ENCODE measurements at places on chromosomes 11 and 22.

DNA sequence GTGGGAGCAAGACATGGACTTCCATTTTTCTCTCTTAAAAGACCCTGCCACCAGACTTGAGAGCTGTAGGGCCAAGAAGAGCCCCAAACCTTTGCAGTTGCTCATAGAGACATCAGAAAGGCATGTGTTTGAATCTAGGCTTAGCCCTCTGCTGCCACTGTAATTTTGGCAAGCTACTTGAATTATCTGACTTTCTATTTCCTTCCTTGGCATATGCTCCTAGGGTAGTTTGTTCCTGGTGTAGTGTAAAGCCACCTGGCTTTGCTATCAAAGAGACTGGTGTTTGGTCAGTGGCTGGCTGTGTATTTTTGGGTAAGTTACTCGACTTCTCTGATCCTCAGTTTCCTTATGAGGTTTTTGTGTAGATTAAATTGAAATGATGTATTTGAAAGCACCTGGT lies 252.1 kb upstream of the CCDC90B start:
- DNase-seq = no peak

DNA sequence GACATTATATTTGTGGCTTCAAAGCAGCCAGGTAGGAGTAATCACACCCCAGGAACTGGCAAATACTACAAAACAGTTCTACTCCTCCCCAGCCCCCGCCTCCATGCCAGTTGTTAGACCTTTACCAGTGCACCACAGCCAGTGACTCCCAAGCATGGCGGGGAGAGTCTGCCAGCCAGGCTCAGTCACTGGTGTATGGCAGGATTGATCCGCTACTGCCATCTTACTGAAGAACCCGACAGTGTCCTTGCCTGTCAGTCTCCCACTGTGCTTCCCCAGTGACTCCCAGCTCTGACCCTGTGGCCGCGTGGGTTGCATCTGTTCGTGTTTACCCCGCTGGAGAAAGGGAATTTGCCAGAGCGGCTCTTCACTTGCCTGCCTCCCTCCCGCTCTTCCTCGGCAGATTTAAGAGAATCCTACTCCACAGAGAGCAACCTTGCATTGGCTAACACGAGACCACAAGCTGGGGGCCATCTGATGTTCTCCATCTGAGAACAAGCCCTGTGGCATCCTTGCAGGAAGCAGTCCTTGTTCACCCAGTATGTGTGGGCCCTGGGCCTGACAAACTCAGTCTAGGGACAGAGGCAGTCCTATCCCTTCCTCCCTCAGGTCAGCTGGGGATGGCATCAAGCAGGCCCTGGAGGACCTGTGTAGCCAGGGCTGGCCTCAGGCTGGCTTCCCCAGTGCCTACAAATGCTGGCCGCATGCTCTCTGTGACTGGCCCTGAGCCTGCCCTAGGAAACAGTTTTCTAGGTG lies 33.1 kb downstream of the GNAZ start:
- DNase-seq = no peak

- DNase-seq = no peak
Measured at GRCh38 chr11:3207526-3208189, 11.0 kb downstream of the MRGPRG start.

GRCh38 chr11:122439866-122440810 lies 215.4 kb upstream of the UBASH3B start:
- no peak for DNase-seq

DNA sequence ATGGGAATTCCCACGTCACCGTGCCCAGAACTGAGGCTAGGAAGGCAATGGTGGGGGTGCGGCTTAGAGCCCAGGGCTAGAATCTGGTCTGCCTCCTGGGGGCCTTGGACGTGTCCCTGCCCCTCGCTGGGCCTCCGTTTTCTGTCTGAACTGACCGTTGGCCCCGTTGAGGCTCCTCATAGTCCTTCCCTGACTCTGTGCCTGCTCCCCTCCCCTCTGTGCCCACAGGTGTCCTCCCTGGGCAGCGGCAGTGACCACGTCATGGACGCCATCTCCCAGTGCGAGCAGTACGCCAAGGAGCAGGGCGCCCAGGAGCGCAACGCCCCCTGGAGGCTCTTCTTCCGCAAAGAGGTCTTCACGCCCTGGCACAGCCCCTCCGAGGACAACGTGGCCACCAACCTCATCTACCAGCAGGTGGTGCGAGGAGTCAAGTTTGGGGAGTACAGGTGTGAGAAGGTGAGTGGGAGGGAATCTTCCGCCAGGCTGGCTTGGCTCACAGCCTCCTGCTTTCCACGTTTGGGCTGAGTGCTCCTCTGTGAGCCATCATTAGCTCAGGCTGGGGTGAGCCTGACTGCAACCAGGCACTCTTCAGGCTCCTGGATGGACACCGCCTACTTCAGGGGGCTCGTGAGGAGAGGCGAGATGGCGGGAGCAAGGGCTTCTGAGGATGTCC lies 63.9 kb downstream of the MYO7A start:
- DNase-seq = peak; percentile 24

- DNase-seq = no peak
Measured at GRCh38 chr11:119865661-119866156, 136.7 kb upstream of the NECTIN1 start.

- DNase-seq = no peak
Measured at GRCh38 chr11:127986073-127986472, 601.3 kb downstream of the ETS1 start.

DNA sequence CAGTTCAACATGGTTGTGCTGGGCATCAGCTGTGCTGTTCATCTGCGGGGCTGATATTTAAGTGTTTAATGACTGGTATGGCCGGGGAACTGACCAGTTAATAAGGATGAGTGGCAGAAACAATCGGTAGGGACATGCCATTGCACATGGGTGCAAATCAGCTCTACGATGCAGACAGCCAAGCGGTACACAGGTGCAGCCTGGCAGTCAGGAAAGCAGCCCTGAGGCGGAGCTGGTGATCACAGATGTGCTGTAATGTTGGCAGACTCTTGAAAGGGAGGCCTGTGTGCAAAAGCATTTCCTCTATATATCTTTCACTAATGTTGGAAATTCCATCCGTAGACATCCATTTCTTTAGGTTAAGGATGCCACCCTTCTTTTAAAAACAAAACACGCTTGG lies 1.1 kb downstream of the MMP20 start:
- no peak for DNase-seq

DNA sequence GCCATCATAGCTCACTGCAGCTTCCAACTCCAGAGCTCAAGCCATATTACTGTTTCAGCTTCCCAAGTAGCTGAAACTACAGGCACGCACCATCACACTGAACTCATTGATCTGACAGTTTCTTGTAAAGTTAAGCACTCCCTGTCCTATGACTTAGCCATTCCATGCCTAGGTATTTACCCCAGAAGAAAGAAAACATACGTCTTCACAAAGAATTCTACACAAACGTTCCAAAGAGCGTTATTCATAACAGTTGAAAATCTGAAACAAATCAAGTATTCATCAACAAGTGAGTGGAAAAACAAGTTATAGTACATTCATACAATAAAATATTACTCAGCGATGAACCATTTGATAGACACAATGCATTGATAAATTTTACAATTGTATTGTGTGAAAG lies 7.8 kb upstream of the NLRP10 start:
- DNase-seq = no peak

- DNase-seq = no peak
Measured at GRCh38 chr22:30188911-30189310, 57.6 kb downstream of the LIF start.

GRCh38 chr11:87722756-87723565 lies 452.3 kb downstream of the RAB38 start:
- DNase-seq = no peak

DNA sequence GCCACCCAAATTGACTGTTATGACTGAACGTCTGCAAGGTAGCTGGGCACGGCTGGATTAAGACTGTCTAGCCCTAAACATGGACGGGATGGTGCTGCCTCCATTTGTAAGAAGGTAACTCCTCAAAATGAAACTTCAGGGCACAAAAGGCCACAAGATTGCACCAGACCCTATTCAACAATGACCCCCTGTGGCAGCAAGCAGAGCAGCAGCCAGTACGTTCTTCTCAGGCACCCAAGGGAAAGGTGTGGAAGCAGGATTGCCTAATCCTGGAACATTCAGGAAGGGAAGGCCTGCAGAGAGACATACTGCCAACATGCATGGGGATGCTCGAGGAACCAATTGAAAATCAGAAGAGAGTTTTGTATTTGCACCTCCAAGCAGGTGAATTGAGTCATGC lies 4.5 kb upstream of the TBX10 start:
- no peak for DNase-seq

GRCh38 chr11:24064309-24064903 lies 432.4 kb upstream of the LUZP2 start:
- DNase-seq = no peak

GRCh38 chr11:16843294-16843693 lies 104.8 kb downstream of the C11orf58 start:
- no peak for DNase-seq

DNA sequence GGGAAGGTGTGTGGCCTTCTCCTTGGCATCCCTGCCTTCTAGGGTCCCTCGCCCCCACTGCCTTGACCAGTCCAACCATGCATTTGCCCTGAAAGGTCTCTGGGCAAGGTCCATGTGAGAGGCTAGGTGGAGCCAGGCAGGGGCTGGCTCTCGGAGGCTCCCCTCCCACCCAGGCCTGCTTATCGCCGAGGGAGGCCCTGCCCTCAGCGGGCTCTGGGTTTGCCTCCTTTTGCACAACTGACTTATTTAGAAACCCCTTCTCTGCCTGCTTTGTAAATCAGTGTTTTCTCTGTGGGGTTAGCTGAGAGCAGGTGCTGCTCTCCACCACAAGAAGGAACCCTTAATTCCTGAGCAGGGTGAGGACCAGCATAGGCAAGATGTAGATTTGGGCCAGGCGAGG lies 47.7 kb downstream of the CD82 start:
- DNase-seq = no peak

- no peak for DNase-seq
Measured at GRCh38 chr22:30192427-30192826, 54.1 kb downstream of the LIF start.

DNA sequence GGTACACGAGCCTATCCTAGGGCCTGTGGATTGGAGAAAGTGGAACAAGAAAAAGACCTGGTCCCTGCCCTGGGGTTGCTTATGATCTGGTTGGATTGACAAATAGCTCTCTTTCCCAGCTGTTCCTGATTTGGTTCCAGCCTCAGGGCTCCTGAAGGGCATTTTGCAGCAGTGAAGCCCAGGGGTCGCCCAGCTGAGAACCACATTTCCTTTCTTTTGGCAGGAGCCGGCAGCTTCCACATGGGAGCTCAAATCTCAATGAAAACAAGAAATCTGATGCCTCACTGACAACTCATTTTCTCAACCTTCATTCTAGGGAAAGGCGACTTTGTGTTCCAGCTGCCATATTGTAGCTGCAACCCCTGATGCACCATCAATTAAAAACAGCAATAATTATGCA lies 140.6 kb upstream of the CADM1 start:
- no peak for DNase-seq

GRCh38 chr22:49099089-49099488 lies 728.6 kb downstream of the BRD1 start:
- no peak for DNase-seq

DNA sequence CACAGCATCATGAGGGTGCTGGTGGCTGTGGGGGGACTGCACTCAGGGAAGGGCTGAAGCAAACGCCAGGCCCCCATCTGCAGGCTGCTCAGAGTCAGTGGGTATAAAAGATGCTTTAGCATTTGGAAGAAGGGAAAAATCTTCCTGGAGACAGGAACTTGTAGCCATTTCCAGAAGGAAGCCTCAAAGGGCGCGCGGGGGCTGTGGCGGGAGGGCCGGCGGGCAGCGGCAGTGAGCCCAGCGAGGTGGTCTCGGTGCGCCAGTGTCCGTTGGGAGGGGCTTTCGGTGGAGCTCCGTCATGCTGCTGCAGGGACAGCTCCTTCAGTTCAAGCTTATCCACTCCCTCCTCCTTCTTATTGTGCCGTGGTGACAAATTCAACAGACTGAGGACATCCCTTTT lies 63.0 kb upstream of the PITPNB start:
- no peak for DNase-seq

DNA sequence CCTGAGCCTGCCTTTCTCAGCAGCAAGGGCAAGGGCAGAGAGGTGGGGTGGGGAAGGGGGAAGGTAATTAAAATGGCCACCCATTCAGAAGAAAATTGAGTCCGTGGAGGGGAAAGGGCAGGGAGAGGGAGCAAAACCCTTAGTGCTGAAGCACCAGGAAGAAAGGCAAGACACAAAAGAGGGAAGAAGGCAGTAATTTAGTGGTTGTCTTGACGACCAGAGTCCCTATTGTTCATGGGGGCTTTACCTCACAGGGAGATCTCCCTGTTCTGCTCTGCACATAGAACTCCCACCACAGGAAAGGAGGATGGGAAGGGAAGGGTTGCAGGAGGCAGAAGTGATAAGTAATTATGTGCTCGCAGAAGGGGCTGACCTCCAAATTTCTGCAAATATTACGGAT lies 23.4 kb downstream of the SNX19 start:
- DNase-seq = no peak

GRCh38 chr11:107508201-107508857 lies 50.7 kb upstream of the CWF19L2 start:
- no peak for DNase-seq

DNA sequence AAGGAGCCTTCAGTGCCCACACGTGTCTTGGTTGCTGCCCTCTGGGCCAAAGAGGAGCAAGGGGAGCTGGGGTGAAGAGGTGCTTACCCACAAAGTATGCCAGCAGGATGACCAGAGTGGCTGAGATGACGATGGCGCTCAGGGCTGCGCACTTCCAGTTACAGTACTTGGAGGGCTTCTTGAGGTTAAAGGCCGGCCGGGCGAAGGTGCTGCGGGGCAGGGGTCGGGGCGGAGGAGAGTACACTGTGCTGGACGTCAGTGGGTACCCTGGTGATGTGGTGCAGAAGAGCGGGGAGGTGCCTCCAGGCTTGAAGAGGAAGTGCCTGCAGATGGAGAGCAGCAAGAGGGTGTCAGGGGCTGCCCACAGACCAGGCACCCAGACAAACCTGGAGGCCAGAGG lies 315.0 kb upstream of the NARS2 start:
- no peak for DNase-seq

DNA sequence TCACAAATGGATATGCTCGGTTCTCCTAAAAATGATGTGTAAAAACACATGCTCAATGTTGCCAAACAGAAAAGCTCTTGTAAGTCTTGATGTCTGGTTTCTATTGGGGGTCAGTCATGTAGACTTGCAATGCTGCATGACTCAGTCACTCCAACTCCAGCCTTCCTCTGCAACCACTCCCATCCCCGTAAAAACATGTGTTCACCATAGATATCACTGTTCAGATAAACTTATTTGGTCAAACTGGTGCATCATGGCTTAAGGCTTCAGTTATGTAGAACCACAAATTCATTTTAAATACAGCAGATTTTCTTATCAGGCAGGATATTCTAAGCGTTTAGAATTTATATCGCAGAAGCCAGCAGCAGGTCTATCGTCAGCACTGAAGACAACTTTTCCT lies 298.4 kb upstream of the LUZP2 start:
- DNase-seq = no peak

GRCh38 chr11:117572129-117572528 lies 224.9 kb downstream of the DSCAML1 start:
- DNase-seq = no peak

DNA sequence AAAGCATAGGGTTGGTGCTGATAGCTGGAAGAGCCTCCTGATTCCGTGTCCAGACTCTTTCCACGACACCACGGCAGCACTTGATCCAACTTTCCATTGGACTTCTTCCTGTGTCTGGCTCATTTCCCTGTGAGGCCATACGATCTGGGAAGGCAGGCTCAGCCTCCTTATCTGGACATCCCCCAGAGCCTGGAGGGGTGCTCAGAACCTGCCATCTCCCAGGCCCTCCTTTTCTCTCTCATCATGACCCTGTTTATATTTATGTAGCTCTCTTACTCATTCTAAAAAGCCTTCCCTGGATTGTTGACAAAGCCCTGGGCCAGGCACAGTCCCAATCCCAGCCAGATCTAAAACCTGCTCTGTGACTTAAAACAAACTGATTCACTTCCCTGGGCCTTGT lies 7.8 kb upstream of the BCL9L start:
- DNase-seq = no peak
